ENCODE measurements at places on chromosomes 7 and 10. TPM values are rescaled to one million over a fixed set of nuclear protein-coding genes. Genes with fewer than 3 reads are reported as not detected.

- peak; percentile 37 for DNase-seq
Observed at GRCh38 chr10:21969326-21970287, 33.9 kb downstream of the DNAJC1 start.

DNA sequence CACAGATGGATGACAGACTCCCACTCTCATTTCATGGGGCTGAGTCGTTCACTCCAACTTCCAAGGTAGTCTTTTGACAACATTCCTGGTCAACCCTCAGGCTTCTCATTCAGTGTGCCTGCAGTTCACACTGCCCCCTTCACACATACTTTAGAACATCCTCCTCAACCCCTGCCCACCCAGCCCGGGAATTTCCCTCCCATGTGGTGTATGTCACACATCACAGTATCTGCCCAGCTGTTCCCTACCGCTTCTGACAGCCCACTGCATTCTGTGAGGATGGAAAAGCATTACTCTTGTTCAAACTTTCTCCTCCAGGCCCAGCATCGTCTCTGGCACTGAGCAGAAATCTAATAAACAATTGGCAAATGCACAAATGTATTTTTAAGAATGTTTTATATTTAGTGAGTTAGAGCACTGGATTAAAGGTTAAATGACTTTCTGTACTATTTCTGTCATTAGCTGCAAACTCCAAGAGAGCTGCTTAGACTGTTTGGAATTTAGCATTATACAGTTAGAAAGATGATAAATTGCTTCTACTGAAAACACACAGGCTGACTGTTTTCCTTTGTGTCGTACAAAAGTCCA is 110.4 kb downstream of the SFMBT2 start:
- DNase-seq, result peak; percentile 66

DNA sequence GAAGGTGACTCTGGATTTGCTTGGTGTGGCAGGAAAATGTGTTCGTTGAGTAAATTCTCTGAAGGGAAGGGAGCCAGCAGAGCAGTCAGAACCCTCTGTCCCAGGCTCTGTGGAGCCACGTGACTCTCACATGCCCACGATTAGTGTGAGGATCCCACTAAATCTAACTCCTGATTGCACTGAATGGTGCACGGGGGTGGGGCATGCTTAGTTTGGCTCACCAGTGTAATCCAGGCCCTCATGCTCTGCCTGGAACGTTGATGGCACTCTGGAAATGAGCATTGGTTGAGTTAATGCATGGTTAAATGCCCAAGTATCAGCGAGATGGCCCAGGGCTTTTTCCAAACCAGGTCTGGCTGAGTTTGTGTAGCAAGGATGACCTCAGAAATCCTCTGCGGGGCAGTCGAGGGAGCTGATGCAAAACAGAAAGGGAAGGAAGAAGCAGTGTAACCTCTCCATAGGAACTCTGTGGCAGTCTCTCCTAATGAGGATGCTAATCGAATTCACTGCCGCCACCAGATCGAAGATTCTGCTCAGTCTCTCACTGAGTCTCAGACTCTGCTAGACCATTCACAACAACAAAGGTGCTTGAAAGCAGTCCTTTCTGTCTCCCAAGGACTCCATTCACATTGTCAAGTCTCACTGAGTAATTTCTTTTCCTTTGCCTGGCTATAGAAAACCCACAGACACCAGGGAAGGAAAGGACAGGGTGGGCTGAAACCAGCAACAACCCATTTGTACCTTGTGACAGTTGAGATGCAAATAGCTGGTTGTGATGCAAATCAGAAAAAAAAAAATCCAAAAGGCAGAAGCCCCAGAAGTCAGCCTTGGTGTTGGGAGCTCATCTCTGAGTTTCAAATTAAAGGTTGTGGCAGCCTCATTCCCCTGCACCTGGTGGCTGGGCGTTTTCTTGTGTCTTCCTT is 98.1 kb downstream of the C10orf105 start:
- DNase-seq, result no peak

- DNase-seq, result peak; percentile 95
Observed at GRCh38 chr7:131244259-131244852, 83.3 kb upstream of the MKLN1 start.

The THSD7A gene
- total RNA-seq, result 3.5 TPM

The NCF1 gene
- not detected for total RNA-seq

The LRMDA gene
- 2.2 TPM for total RNA-seq

The TLX1 gene
- not detected for total RNA-seq

Measured in astrocyte (in vitro differentiated cells and primary cell).